ENCODE measurements at places on chromosomes 2 and 18.

DNA sequence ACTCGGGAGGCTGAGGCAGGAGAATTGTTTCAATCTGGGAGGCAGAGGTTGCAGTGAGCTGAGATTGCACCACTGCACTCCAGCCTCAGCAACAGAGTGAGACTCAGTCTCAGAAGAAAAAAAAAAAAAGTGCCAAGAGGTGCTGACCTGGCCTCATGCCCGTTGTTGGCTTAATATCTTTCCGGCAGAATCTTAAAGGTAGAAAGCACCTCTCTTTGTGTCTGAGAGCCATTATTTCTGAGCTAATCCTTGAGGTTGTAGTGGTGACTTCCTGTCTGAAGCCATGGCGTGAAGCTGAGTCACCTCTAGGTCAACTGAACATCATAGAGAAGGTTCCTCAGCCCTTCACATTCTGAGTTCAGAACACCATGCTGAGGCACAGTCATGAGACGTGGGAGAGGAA lies 60.4 kb downstream of the WDSUB1 start:
- H3K27ac ChIP-seq: no peak overlapping the region
- H3K4me1 ChIP-seq: peaks cover 29% of the 10 kb centered on the region
- peaks cover 2% of the 10 kb centered on the region for H3K27me3 ChIP-seq

GRCh38 chr18:48800466-48800865 lies 150.3 kb downstream of the SMAD7 start:
- H3K27me3 ChIP-seq: no peaks in the 10 kb centered on the region
- peak; percentile 2 for DNase-seq
- H3K4me3 ChIP-seq: no peak overlapping the region
- H3K36me3 ChIP-seq: no peaks in the 10 kb centered on the region
- H3K4me1 ChIP-seq: peaks cover 41% of the 10 kb centered on the region

GRCh38 chr2:68256093-68256450 lies 3.7 kb upstream of the PPP3R1 start:
- H3K4me3 ChIP-seq: no peak overlapping the region
- no peak for DNase-seq
- H3K27me3 ChIP-seq: no peaks in the 10 kb centered on the region
- H3K27ac ChIP-seq: no peak overlapping the region

GRCh38 chr2:85905187-85905666 lies 16.4 kb upstream of the ST3GAL5 start:
- DNase-seq: no peak
- peaks cover 5% of the 10 kb centered on the region for H3K4me1 ChIP-seq
- no peak overlapping the region for H3K4me3 ChIP-seq
- no peak overlapping the region for H3K27ac ChIP-seq

DNA sequence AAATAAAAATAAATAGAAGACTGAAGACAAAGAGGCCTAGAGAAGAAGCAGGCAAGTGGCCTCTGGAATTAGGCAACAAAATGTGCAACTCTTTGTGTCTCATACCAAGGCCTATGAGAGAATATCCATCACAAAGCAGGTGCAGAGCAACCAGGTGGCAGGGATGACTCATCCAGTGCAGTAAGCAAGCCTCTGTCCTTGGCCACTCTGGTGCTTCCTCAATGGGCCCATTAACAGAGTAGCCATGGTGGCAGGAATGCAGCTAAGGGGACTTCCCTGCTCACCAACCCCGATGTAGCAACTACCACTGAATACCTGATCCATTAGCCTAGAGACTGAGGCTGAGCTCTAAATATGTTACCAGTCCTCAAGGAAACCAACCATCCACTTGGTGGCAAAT lies 11.0 kb upstream of the EPG5 start:
- no peaks in the 10 kb centered on the region for H3K36me3 ChIP-seq
- no peak overlapping the region for H3K4me3 ChIP-seq
- no peaks in the 10 kb centered on the region for H3K27me3 ChIP-seq

DNA sequence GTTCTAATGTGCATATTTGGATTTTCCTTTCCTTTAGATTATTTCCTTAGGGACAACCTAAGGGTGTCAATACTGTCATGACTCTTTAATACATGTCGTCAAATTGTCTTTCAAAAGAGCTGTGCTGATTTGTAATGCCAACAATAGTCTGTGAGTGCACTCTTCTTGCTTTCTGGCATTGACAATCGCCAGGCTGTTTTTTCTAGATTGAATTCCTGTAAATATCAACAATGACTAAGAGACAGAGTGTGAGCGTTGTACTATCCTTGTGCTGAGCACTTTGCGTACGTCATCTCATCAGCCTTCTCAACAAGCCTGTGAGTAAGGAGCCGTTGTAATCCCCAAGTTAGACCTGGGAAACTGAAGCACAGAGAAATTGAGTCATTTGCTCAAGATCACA lies 96.0 kb downstream of the ACOXL start:
- DNase-seq: no peak
- peaks cover 13% of the 10 kb centered on the region for H3K4me1 ChIP-seq
- peaks cover 23% of the 10 kb centered on the region for H3K27me3 ChIP-seq
- no peak overlapping the region for H3K4me3 ChIP-seq

GRCh38 chr18:6947338-6948030 lies 170.1 kb downstream of the LAMA1 start:
- H3K27ac ChIP-seq: no peak overlapping the region
- no peaks in the 10 kb centered on the region for H3K4me1 ChIP-seq
- H3K27me3 ChIP-seq: no peaks in the 10 kb centered on the region
- H3K36me3 ChIP-seq: no peaks in the 10 kb centered on the region
- H3K4me3 ChIP-seq: no peak overlapping the region
- DNase-seq: no peak

DNA sequence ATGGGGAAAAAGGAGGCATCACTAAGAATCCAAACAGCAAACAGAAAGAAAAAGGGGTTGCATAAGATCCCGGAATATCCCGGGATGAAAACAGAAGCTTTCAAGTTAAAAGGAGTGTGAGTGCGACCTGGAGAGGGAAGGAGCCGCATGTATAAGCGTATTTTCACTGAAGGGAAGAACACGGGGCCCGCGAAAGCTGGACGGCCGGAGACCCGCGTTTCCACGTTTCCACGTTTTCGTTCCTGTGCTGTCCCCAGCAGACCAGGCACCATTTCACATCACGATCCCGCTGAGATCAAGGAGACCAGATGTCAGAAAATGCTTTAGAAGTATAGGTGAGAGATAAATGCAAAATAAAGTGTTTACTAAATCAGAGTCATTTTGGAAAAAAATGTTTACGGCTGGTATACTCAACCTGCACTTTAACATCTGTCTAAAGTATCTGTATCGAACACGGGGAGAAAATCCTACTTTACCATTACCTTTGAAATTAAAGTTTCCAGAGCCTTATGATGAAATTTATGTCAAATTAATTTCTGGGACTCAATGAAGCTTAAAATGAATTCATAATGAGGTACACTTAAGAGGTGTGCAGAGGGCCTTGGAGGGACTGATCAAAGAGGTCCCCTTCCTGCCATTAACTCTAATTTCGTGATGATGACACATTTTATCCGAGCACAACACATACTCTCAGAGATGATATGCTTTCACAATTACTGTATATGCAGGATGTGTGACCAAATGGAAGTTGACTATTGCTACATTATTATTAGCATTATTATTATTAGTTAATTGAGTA lies 71.0 kb upstream of the SALL3 start:
- no peak overlapping the region for H3K4me3 ChIP-seq
- no peak overlapping the region for H3K27ac ChIP-seq
- H3K4me1 ChIP-seq: no peaks in the 10 kb centered on the region
- no peaks in the 10 kb centered on the region for H3K36me3 ChIP-seq
- H3K27me3 ChIP-seq: peaks cover 2% of the 10 kb centered on the region

- no peaks in the 10 kb centered on the region for H3K36me3 ChIP-seq
- H3K27ac ChIP-seq: peak within 1 kb of the TSS; percentile 63
Observed at GRCh38 chr2:10079870-10080535, at the start of gene CYS1. TSS of gene CYS1 (minus strand) at chr2:10080411. CDS start at chr2:10080223, 188 bp downstream.

- H3K27me3 ChIP-seq: no peaks in the 10 kb centered on the region
- DNase-seq: no peak
- H3K4me3 ChIP-seq: no peak overlapping the region
Observed at GRCh38 chr2:158004126-158004764, 97.4 kb upstream of the UPP2 start.

GRCh38 chr2:219119422-219120043 lies 41.1 kb downstream of the NHEJ1 start:
- H3K36me3 ChIP-seq: no peaks in the 10 kb centered on the region
- no peaks in the 10 kb centered on the region for H3K27me3 ChIP-seq
- DNase-seq: peak; percentile 82
- H3K27ac ChIP-seq: no peak overlapping the region
- no peak overlapping the region for H3K4me3 ChIP-seq

- H3K27ac ChIP-seq: no peak overlapping the region
- no peaks in the 10 kb centered on the region for H3K27me3 ChIP-seq
- no peak overlapping the region for H3K4me3 ChIP-seq
Observed at GRCh38 chr2:228015741-228016140, 144.3 kb downstream of the DAW1 start.
